ENCODE measurements at places on chromosomes 2 and 18.

GRCh38 chr2:3647831-3648651 is 10.0 kb upstream of the ALLC start:
- DNase-seq: no peak

DNA sequence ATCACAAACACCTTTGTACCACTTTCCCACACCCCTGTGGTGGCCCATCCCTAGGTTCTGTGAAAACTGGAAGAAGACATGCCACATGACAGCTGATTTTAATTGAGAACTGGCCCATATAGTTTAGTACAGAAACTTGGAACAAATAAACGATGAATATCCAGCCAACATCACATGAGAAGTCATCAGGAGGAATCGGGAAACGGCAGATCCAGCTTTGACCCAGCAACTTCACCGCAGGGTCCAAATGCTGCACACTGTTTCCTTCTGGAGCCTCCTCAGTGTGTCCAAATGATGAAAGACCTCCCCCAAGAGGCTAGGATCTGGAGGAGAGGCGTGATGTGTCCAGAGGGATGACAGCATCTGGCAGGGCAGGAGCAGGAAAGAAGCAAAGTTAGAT is 75.5 kb downstream of the COPS8 start:
- DNase-seq: no peak

DNA sequence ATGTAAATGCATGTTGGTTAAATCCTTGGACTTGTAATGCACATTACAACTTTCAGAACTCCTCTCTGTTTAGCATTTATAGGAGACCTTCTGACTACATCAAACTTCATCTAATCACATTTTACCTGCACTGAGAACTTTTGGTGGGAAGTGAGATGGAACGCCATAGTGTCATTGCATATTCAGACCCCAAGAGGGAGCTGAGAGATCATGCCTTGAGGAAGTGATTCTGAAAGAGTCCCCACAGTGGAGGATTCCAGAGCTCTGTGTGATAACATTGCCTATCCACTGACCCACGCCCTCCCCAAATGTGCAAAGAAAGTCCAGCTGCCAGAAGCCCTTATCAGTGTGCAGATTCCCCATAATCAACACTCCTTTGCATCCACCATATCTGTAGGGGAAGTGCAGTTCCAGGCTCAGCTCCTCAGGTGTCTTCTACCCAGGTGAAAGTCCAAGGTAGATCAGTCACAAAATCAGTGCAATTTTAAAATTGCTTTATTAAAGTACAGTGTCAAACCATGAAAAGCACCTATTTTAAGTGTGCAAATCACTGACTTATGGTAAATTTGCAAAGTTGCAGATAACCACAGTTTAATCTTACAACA is 212.4 kb downstream of the RPIA start:
- no peak for DNase-seq

DNA sequence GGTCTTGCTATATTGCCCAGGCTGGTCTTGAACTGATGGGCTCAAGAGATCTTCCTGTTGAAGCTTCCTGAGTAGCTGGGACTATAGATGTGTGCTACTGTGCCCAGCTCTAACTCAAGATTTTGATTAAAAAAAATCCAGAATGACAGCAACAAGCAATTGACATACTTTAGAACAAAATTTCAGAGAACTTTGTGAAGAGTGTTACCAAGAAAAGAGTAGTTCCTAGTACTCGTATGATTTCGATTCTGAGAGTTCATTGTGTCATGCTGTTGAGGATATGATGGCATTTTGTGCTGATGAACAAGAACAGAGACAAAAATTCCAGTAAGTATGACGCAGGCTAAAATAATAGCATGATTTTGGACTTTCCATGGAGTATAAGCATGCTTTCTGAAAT is 90.2 kb upstream of the TWSG1 start:
- no peak for DNase-seq

DNA sequence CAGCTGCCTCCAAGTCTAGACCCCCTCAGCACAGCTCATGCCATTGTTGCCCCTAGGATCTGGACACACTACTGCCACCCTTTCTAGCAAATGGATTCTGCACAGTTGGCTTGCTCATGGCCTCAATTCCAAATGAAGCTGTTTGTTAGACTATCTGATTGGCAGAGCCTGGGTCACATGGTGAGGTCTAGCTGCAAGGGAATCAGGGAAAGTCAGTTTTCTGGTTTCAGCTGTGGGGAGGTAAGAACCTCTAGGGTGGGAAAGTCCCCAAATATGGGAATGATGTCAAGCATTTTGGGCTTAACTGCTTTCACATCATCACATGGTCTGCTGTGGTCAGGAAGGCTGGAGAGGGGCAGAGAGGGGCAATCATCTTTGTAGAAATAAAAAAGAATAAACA is 150.4 kb upstream of the ITGA6 start:
- DNase-seq: no peak

Data from stimulated activated CD4-positive, alpha-beta T cell treated with anti-CD3 and anti-CD28 coated beads, Interleukin-4, amount 100 ng/mL, for 24 hours (primary cell).